ENCODE measurements at places on chromosomes 5 and 9. TPM values are rescaled to one million over a fixed set of nuclear protein-coding genes. Genes with fewer than 3 reads are reported as not detected.

The EIF4E1B gene
- total RNA-seq: not detected

DNA sequence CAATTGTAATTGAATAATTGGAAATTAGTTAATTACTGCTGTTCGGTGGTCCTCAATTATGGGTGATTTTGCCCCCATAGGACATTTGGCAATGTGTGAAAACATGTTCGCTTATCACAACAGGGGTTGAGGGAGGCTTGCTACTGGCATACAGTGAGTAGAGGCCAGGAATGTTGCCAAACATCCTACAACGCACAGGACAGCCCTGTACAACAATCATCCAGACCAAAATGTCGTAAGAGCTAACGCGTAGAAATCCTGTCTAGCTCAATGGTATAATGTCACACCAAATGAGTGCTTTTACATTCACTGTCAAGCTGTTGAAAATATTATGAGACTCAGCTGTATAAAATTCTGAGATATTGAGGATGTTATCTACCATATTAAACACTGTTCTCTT lies 464.4 kb upstream of the TUSC1 start:
- DNase-seq: no peak
- peaks cover 2% of the 10 kb centered on the region for H3K27me3 ChIP-seq
- no peaks in the 10 kb centered on the region for H3K36me3 ChIP-seq
- H3K4me1 ChIP-seq: no peaks in the 10 kb centered on the region

DNA sequence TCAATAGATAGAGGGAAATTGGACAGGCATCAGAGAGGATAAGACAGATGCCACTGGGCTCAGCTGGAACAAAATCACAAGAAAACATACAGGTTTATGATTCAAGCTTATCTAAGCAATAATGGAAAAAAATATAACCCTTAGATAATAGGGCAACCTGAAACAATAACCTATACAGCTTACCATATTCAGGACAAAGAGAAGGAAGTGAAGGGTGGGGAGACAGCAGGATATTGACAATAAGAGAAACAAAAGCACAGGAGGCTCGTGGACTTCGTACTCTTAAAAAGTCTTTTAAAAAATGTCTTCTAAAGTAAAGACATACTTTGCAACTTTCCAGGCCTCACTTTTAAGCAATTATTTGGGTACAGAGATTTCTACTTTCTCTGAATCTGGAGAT lies 225.3 kb downstream of the NTRK2 start:
- DNase-seq: no peak
- no peaks in the 10 kb centered on the region for H3K36me3 ChIP-seq
- peaks cover 15% of the 10 kb centered on the region for H3K4me1 ChIP-seq
- H3K27ac ChIP-seq: no peak overlapping the region

The SLC36A3 gene
- not detected for total RNA-seq

GRCh38 chr9:134811673-134812342 lies 68.8 kb upstream of the FCN2 start:
- H3K4me3 ChIP-seq: no peak overlapping the region
- H3K4me1 ChIP-seq: peaks cover 7% of the 10 kb centered on the region
- no peak for DNase-seq
- peaks cover 2% of the 10 kb centered on the region for H3K27me3 ChIP-seq
- H3K27ac ChIP-seq: no peak overlapping the region

The NR5A1 gene
- total RNA-seq: not detected

- no peaks in the 10 kb centered on the region for H3K27me3 ChIP-seq
- no peak for DNase-seq
- H3K36me3 ChIP-seq: no peaks in the 10 kb centered on the region
- H3K4me1 ChIP-seq: peaks cover 2% of the 10 kb centered on the region
Observed at GRCh38 chr5:139360384-139360783, 18.7 kb downstream of the PAIP2 start.

DNA sequence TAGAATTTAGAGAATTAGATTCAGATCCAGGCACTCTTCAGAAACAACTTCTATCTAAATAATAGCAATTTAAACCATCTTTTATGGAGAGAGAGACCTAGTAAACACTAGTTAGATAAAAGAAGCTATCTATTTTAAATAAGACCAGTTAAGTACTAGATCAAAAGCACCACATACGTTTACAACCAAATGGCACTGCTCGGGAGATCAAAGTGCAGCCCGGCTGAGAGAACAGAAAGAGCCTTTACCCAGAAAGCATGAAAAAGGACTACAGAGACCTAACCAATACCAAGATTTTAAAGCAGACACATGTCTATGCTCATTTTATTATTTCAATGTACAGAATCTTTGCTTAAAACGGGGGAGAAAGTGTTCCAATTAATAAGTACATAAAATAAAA lies 30.8 kb downstream of the LIX1 start:
- no peak for DNase-seq
- peaks cover 6% of the 10 kb centered on the region for H3K4me1 ChIP-seq
- no peak overlapping the region for H3K4me3 ChIP-seq
- no peaks in the 10 kb centered on the region for H3K36me3 ChIP-seq
- no peak overlapping the region for H3K27ac ChIP-seq
- peaks cover 3% of the 10 kb centered on the region for H3K27me3 ChIP-seq

GRCh38 chr9:104279535-104280177 lies 185.5 kb downstream of the SMC2 start:
- no peak overlapping the region for H3K4me3 ChIP-seq
- peaks cover 4% of the 10 kb centered on the region for H3K36me3 ChIP-seq
- no peaks in the 10 kb centered on the region for H3K4me1 ChIP-seq
- H3K27me3 ChIP-seq: peaks cover 2% of the 10 kb centered on the region
- no peak overlapping the region for H3K27ac ChIP-seq

GRCh38 chr5:118905196-118905595 lies 83.2 kb downstream of the DTWD2 start:
- no peaks in the 10 kb centered on the region for H3K4me1 ChIP-seq
- H3K27me3 ChIP-seq: no peaks in the 10 kb centered on the region
- no peak overlapping the region for H3K4me3 ChIP-seq
- no peak overlapping the region for H3K27ac ChIP-seq

The OBP2B gene
- total RNA-seq: not detected

DNA sequence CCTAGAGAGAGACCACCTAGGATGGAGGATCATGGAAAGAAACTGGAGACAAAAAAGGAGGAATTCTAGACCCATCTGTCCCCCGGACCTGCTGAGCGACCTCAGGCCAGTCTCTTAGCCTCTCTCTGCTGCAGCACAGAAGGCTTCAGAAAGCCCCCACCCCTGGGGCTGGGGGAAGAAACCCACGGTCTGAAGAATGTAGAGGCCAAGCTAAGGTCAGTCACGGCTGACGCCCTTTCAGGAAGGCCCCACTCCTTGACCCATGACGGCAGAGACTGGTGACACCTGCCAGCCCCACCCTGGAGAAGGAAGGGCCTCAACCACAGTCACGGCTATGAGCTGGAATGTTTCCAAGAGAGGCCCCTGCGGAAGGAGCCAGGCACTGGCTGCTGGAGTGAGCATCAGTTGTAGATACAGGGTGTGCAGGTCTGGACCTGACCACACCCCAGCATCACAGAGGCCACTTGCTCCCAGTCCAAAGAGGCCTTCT lies 120.5 kb upstream of the BOD1 start:
- no peaks in the 10 kb centered on the region for H3K36me3 ChIP-seq
- H3K27me3 ChIP-seq: no peaks in the 10 kb centered on the region
- H3K4me1 ChIP-seq: peaks cover 13% of the 10 kb centered on the region
- H3K4me3 ChIP-seq: no peak overlapping the region
- H3K27ac ChIP-seq: no peak overlapping the region
- DNase-seq: no peak

The PPIC gene
- total RNA-seq: 5.7 TPM

DNA sequence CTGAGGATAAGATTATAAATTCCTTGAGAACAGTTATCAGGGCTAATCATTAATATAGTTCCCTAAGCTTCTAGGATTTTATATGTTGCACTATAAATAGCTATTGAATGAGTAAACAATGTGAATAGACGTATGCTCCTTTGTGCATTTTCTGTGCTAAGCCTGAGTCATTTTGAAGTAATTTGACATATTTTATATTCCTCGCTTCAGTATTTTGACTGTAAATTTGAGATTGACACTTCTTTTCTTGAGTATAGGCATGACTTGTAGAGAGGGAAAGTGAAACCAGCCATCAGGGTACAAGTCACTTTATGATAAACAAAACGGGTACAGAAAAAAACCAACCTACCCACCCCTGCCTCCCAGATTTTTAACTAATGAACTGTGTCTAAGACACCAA lies 367.7 kb upstream of the PRR16 start:
- no peaks in the 10 kb centered on the region for H3K36me3 ChIP-seq
- H3K4me1 ChIP-seq: peaks cover 14% of the 10 kb centered on the region
- DNase-seq: no peak

DNA sequence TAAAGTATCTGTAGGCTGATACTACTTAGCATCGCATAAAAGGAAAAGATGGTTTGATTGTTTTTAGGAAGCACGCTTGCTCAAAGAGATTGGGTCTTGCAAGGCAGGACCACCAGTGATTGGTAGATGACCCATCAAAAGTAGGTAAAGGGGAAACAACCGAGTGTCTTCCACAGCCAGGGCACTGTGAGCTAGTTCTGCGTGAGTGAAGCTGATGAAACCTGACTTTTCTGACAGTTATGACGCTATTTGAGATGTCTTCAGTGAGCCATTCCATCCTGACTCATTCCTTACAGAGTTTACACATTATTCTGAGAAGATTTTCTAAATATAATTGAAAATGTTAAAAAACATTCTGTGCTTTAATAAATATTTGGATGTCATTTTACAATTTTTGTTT lies 49.7 kb downstream of the BASP1 start:
- no peak for DNase-seq
- H3K36me3 ChIP-seq: no peaks in the 10 kb centered on the region

The PIP5K1B gene
- 0.27 TPM for total RNA-seq

- H3K4me3 ChIP-seq: no peak overlapping the region
- H3K4me1 ChIP-seq: no peaks in the 10 kb centered on the region
- peaks cover 2% of the 10 kb centered on the region for H3K27me3 ChIP-seq
Observed at GRCh38 chr9:125486576-125486975, 220.4 kb downstream of the MAPKAP1 start.

DNA sequence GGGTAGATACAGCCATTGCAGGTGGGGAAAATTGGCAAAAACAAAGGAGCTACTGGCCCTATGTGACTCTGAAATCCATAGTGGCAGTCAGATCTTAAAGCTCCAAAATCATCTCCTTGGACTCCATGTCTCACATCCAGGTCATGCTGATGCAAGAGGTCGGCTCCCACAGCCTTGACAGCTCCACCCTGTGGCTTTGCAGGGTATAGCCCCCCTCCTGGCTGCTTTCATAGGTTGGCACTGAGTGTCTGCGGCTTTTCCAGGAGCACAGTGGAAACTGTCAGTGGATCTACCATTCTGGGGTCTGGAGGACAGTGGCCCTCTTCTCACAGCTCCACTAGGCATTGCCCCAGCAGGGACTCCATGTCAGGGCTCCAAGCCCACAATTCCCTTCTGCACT lies 1190.1 kb downstream of the CDH12 start:
- no peaks in the 10 kb centered on the region for H3K36me3 ChIP-seq
- H3K4me3 ChIP-seq: no peak overlapping the region
- DNase-seq: no peak
- H3K27me3 ChIP-seq: no peaks in the 10 kb centered on the region
- no peak overlapping the region for H3K27ac ChIP-seq

- H3K27me3 ChIP-seq: no peaks in the 10 kb centered on the region
- no peaks in the 10 kb centered on the region for H3K36me3 ChIP-seq
- no peak overlapping the region for H3K4me3 ChIP-seq
- DNase-seq: peak; percentile 15
- peak overlapping the region; percentile 0 for H3K27ac ChIP-seq
- H3K4me1 ChIP-seq: peaks cover 14% of the 10 kb centered on the region
Observed at GRCh38 chr5:38660194-38660668, 103.8 kb upstream of the LIFR start.

GRCh38 chr5:22593592-22593991 lies 259.6 kb downstream of the CDH12 start:
- no peak overlapping the region for H3K27ac ChIP-seq
- DNase-seq: no peak
- no peaks in the 10 kb centered on the region for H3K4me1 ChIP-seq
- H3K36me3 ChIP-seq: no peaks in the 10 kb centered on the region
- H3K4me3 ChIP-seq: no peak overlapping the region
- H3K27me3 ChIP-seq: no peaks in the 10 kb centered on the region

- H3K27me3 ChIP-seq: peaks cover 1% of the 10 kb centered on the region
- H3K36me3 ChIP-seq: peaks cover 3% of the 10 kb centered on the region
- no peak for DNase-seq
- H3K4me1 ChIP-seq: peaks cover 58% of the 10 kb centered on the region
Observed at GRCh38 chr9:38233343-38233742, 159.2 kb upstream of the ALDH1B1 start.

GRCh38 chr5:161095953-161096352 lies 243.9 kb upstream of the ATP10B start:
- no peak overlapping the region for H3K27ac ChIP-seq
- no peaks in the 10 kb centered on the region for H3K4me1 ChIP-seq
- DNase-seq: no peak
- no peaks in the 10 kb centered on the region for H3K27me3 ChIP-seq
- H3K36me3 ChIP-seq: no peaks in the 10 kb centered on the region

DNA sequence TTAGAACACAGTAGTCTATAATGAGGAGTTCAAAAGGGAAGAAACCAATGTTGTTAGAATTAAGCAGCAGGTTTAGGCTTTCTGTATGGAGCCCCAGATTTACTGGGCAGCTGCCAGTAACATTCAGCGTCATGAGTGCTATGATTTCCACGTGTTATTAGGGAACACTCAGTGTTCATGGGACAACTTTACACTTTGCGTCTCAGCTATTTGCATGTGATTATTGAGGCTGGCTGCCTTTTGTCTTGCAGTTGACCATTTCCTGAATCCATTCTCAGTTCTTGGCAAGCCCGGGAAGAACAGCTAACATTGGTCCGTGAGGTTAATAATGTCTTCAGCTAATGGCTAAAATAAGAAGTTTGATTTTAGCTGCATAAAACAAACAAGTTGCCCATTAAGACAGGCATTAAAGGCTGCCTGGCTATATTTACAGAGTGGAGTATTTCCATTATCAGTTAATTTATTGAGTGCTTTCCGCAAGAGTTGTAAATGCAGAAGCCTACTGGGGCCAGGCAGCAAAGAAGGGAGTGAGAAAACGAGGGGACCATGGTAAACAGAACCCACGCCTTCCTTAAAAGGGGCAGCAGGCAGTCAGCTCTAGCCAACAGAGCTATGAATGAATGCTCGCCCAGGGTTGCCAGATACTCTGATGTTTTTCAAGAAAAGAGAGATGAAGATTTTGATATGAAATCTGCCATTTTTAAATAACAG lies 120.9 kb downstream of the PIP5K1B start:
- no peak overlapping the region for H3K4me3 ChIP-seq

The ACTBL2 gene
- total RNA-seq: not detected

DNA sequence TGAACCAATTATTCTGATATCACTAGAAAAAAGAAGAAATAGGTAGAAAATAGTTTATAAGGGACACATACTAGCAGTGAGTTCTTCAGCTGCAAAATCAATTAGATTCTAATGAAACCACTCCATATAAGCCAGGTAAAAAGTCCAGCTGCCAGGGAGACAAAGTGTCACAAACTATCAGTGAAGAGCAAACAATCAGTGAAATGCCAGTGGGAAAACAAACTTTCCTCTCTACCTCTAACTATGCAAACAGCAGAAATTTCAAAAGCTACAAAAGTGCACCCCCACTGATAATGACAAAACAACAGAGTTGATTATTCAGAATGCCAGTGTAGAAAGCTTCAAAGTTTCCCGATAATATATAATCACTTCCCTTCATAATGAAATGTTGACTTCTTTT lies 637.2 kb upstream of the ITGA1 start:
- no peak overlapping the region for H3K4me3 ChIP-seq
- no peak overlapping the region for H3K27ac ChIP-seq
- no peaks in the 10 kb centered on the region for H3K36me3 ChIP-seq
- DNase-seq: no peak
- H3K4me1 ChIP-seq: peaks cover 2% of the 10 kb centered on the region

The PCDHA8 gene
- 14.6 TPM for total RNA-seq

- no peak for DNase-seq
- no peak overlapping the region for H3K4me3 ChIP-seq
- no peaks in the 10 kb centered on the region for H3K36me3 ChIP-seq
- H3K27me3 ChIP-seq: no peaks in the 10 kb centered on the region
- H3K4me1 ChIP-seq: peaks cover 27% of the 10 kb centered on the region
Observed at GRCh38 chr5:67106626-67107342, 89.8 kb downstream of the CD180 start.
